GM12892 (cell line): ENCODE measurements at places on chromosomes 2 and 18.

DNA sequence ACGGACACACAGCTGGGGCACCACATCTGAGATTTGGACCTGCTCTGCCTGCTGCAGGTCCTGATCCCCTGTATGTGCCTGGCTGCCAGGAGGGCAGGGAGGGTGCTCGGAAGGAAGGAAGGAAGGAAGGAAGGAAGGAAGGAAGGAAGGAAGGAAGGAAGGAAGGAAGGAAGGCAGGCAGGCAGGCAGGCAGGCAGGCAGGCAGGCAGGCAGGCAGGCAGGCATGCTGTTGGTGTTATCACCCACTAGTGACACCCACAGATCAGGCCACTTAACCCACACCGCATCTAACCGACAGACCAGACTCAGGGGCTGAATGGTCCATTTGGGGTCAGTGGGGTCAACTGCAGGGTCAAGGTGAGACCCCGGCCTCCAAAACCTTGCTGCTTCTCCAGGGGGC lies 5.8 kb downstream of the KLHL30 start:
- no peak for DNase-seq

DNA sequence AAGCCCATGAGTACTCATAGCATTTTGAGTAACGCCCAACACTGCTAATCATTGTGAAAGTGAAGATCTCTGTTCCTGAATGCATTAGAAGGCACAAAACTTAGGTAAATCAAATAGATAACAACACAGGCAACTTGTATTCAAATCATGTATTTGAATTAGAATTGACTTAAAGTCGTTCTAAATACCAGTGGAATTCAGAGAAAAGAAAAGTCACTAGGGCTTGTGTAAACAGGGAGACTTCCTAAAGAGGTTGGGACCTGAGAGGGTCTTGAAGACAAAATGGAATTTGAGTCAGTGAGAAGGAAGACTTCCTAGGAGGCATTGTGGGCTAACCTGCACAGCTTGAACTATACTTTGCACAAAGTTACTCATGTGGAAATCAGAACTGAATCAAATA lies 127.2 kb downstream of the CTNNA2 start:
- DNase-seq = no peak

DNA sequence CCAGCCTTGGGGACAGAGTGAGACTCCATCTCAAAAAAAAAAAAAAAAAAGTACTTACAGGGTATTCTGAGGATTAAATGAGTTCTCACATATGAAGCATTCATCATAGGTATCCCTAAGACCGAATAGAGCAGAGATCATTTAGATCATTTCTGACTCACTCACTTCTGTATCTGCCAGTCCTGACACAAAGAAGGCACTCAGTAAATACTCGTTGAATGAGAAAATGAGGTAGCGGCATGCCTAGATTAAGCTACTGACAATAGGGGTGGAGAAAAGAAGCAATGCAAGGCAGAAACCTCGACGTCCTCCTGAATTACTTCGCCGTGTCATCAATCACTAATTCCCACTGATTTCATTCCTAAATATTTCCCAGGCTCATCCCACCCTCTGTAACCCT lies 103.8 kb downstream of the GREB1L start:
- DNase-seq = no peak

- DNase-seq = no peak
These were observed 3.2 kb downstream of the NBAS start for GRCh38 chr2:15557887-15558311.

DNA sequence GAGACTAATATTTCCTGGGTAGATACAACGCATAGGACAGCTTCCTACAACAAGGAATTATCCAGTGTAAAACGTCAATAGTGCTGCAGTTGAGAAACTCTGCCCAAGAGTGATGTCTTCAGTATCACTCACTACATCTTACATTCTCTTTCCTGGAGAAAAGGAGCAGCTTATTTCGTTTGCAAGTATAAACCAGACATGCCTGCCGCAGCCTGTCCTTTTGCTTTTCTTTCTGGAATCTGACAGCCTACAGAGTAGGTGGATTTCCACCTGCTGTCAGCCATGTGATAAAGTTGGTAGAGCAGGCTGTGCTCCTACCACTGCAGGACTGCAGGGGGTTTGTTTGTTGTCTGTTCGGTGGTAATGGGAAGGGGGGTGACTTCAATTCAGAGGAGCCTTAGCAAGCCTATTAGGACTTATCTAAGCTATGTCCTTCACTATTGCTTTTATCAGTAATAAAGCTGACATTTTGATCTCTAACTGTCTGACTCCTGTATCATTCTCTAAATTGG lies 439.1 kb downstream of the GRB14 start:
- no peak for DNase-seq

GRCh38 chr2:242098034-242098433 lies 228.5 kb downstream of the RTP5 start:
- DNase-seq = no peak

DNA sequence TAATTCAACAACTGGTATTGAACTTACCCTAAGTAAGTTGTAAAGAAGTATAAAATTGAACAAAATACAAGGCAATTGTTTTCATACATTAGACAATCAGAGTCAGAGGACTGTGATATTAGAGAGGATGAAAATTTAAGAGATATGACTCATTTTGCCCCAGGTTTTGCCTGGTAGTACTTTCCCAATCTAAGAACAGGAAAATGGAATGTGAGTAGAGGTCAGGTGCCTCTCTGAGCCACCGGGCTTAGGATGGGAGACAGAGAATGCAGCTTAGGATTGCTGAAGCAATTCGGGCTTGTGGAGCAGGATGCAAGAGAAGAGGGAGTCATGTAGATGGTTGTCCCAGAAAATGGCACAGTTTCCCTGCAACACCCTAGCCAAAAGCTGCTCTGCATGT lies 219.7 kb upstream of the CHST9 start:
- no peak for DNase-seq

GRCh38 chr18:49225160-49225559 lies 235.3 kb downstream of the DYM start:
- DNase-seq = no peak

DNA sequence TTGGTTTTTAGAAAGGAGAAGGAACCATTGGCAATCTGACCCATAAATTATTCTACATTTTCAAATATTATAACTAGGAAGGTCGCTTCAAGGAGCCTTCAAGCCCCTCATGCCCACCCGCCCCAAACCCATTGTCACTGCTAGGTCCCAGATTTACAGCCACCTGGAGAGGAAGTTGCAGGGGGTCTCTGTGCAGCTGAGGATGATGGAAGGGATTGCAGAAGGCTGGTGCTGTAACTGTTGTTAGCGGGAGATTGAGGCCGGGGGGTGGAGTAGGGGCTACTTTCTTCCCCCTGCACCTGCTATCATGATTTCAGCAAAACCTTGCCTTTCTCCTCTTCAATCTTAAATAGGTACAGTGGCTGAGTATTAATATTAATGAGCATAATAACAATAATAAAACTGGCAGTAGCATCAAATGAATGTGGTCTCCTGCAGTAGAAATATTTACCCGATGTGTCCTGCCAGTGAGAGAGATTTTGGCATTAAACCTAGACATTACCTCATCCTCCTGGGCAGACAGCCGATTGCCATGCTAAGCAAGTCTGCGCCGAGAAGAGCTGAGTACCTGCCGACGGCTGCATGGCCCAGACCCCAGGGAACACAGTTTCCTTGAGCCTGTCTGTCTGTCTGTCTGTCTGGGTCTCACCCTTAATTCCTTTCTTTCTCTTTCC lies 225.4 kb downstream of the FAM210A start:
- DNase-seq = no peak

DNA sequence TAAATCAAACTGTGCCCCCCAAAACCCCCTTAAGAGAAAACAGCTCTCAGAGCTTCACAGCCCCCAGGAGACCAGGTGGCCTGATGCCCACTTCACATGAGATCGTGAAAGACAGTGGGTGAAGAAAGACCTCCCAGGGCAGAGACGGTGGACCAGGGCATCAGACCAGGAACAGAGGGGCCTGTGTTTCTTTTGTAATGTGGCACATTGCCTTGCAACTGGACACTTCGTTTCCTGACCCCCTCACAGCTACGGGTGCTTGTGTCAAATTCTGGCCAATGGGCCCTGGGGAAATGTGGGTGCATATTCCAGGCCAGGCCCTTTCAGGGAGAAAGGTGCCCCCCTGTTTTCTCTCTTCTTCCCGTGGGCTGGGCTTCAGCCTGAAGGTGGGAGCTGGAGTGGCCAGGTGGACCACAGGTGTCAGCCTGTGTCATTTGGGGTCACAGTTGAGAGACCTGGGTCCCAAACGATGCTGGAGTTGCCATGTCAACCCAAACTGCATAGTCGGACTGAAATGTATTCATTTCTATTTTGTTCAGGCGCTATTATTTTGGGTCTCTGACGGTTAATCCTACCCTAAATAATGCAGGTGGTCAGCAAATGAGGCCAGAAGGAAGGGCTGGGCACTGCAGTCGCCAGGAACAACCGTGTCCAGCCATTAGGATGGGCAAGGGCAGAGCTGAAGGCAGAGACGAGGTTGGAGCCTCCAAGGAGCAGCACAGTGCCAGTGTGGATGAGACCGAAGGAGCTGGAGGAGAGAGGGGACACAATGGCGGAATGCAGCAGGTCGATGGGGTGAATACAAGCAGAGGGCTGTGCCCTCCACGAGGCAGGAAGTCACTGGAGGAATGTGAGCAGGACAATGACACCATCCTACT lies 338.2 kb downstream of the EIPR1 start:
- DNase-seq = no peak

- no peak for DNase-seq
These were observed 25.0 kb downstream of the COA5 start for GRCh38 chr2:98583276-98583675.

GRCh38 chr2:234963773-234964615 lies 12.2 kb downstream of the SH3BP4 start:
- DNase-seq = no peak
